ENCODE measurements at places on chromosomes 12 and 14.

DNA sequence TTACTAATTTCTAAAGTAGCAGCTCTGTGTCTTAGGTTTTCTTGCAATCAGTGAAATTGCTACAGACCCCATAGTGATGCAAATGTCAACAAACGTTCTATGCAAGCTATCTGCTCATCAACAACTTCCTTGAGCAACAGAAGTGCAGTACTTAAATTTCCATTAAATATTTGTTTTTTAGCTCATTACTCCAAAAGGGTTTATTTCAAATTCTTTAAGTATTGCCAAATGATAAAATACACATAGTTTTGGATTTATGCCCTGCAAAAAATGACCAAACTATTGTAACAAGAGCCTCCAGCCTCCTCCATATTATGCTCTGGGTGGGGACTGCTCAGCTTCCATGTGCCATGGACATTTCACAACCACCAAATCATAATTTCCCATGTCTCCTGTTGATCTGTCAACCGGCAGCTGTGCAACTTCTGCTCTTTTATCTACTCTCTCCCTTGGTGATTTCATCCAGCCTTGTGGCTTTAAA is 4.4 kb downstream of the BDKRB1 start:
- DNase-seq = peak; percentile 84

- DNase-seq = no peak
These were observed 58.6 kb downstream of the ZFP36L1 start for GRCh38 chr14:68734231-68734732.

DNA sequence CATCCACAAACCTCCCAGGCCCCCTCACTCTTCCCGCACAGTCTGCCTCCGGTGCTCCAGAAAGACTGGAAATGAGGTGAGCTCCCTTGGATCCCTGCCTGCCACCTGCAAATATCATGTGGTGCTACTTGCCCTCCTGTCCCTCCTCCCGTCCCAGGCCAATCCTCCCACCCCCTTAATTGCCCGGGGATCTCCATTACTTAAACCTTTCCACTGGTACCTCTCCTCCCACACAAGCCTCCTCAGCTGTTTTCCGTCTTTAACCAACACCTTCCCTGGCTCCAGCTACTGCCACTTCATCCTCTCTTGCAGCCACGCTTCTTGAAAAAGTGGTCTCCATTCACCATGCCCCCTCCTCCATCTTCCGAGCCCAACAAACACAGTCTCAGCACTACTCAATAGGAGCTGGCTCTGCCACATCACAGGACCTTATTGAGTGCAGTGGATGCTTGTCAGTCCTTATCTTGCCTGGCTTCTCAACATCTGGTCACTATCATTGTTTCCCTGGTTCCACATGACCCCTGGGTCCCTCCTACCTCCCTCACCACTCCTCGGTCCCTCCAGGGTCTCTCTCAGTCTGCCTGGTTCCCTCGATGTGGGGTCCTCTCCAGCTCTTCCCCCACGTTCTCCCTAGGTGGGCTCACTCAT is 11.5 kb downstream of the FAIM2 start:
- DNase-seq = no peak

GRCh38 chr12:47488888-47489287 is 216.9 kb downstream of the RPAP3 start:
- no peak for DNase-seq

GRCh38 chr12:57133916-57134315 is 5.6 kb downstream of the LRP1 start:
- DNase-seq = no peak

GRCh38 chr12:25986180-25986579 is 27.7 kb downstream of the RASSF8 start:
- DNase-seq = no peak

DNA sequence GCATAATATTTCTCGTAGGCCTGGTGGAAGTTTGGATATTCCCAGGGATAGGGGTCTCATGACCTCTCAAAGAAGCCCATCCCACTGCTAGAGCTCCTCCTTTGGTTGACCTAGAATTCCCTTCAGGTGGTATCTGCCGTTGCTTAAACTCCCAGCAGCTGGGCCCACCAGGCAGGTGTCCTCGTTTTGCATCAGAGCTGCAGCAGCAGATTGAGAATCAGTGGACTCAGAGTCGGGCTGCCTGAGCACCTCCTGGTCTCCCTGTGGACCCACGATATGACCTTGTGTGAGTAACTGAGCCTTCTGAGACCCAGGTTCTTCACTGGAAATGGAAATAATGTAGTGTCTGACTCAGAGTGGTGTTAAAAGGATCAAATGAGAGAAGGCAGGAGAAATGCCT is 132.7 kb downstream of the PAPOLA start:
- DNase-seq = no peak

- DNase-seq = no peak
These were observed 61.7 kb downstream of the RALGAPA1 start for GRCh38 chr14:35747379-35747778.

DNA sequence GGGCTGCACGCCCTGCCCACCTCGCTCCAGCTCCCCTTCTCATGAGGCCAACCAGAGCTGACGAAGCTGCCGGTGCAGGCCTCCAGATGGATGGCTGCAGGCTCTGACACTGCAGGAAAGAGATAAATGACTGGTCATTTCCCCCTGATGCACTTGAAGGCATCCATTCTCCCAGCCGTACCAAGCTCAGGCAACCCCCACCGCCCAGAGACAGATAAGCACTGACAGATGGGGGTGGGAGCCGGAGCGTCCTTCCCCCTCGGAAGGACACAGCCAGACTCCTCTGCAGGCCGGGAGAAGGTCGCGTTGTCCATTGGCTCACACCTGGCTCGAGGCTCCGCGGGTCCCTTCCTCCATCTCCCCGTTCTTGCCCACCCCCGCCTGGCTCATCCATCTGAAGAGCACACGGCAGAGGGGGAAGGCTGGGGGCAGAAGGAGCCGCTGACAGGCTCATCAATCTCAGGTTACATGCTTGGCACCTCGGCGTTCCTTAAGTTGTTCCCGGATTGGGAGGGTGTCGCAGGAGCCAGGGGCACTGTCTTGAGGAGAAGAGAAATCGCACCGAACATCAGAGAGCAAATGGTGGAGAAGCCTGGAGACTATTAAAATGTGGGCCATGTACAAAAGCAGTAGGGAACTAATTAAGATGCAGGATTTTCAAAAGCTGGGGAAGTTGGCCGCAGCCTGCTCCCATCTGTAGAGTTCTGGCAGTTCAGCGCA is 151.6 kb downstream of the DPF3 start:
- no peak for DNase-seq

- no peak for DNase-seq
These were observed 24.5 kb downstream of the WDR20 start for GRCh38 chr14:102164241-102164641.

DNA sequence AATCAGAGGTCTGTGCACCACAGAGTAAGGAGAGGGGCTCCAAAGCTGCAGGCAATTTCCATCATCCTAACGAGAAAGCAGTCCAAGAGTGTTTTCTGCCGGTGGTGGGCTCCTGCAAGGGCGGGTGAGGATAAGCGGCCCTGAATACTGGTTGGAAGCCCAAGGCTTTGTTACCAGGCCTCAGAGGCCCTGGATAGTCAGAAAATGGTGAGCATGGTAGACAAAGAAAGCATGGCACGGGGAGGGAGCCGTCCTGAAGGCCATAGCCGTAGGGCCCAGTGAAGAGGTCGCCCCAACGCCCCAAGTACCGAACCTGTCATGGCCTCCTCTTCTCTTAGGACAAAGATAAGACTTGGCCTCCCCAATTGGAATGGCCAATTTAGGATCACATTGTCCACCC is 306.6 kb upstream of the FKBP4 start:
- DNase-seq = no peak

GRCh38 chr12:126899926-126900792 is 1366.8 kb upstream of the TMEM132C start:
- DNase-seq = no peak

DNA sequence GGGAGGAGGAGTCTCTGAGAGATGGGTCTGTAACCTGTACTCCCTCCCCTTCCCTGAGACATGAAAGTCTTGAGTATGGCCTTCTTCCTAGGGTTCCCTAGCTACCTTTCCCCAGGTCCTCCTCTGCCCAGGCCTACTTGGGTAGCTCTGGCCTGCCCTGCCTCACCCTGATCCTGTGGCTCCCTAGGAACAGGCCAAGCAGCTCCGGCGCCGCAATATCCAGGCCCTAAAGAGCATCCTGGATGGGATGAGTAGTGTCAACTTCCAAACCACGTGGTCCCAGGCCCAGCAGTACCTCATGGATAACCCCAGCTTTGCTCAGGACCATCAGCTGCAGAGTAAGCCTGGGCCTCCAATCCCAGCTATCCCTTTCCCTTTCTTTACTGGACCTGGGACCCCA is 12.3 kb downstream of the PRPF40B start:
- no peak for DNase-seq

DNA sequence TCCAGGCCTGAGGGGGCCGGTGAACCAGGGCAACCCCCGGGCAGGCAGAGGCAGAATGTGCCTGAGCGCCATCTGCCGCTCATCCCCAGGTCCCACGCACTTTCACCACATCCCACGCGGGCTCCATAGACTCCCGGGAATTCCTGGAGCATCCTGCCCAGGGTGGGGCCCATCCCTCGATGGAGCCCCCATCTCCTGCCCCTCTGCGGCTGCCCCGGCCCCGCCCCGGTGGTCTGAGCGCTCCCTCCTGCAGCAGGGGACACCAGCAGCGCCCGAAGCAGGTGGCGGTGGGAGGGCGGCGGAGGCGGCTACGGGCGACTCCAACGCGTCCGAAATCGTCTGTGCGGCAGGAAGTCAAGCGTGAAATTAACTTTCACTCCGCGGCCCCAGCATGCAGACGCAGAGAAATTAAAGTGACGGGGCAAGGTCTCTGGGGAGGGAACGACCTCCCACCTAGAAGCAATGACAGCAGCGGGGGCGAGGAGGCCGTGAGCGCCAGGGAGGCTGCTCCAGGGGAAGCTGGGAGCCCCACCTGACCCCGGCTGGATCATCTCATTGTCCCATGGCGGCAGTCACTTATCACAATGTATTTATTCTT is 122.2 kb downstream of the NCOR2 start:
- DNase-seq = no peak

DNA sequence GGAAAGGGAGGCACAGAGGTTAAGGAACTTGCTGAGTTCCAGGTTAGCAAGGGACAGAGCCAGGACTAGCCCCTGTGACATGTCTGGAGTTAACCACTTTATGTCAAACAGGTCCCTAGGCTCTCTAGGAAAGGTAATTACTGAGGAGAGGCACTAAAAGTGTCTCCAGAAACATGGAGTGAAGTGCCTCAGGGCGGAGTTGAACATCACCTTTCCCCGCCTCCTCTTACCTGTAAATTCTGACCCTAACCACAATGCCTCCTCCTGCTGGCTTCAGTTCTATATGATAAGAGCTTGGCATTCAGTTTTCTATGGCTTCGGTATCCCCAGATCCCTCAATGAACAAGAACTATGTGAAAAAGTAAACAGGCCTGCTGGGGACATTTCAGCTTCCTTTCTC is 18.1 kb downstream of the RPH3A start:
- DNase-seq = no peak

- no peak for DNase-seq
These were observed 79.7 kb upstream of the REP15 start for GRCh38 chr12:27616356-27617142.

DNA sequence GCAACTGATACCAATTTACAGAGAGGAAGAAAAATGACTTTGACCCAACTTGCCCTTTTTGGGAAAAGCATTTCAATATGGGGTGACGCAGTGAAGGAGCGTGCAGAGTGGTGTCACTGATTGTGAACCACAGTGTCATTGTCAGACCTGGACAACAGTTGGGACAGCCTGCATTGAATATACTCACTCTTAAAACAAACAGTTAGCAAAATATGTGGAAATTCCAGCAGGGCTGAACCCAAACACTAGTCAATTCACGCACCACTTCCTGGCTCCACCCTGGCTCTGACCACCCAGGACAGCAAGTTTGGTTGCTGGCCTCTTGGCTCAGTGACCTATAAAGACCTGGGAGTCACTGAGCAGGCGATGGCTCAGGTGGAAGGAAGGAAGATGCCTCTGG is 61.3 kb downstream of the NOS1 start:
- DNase-seq = no peak

DNA sequence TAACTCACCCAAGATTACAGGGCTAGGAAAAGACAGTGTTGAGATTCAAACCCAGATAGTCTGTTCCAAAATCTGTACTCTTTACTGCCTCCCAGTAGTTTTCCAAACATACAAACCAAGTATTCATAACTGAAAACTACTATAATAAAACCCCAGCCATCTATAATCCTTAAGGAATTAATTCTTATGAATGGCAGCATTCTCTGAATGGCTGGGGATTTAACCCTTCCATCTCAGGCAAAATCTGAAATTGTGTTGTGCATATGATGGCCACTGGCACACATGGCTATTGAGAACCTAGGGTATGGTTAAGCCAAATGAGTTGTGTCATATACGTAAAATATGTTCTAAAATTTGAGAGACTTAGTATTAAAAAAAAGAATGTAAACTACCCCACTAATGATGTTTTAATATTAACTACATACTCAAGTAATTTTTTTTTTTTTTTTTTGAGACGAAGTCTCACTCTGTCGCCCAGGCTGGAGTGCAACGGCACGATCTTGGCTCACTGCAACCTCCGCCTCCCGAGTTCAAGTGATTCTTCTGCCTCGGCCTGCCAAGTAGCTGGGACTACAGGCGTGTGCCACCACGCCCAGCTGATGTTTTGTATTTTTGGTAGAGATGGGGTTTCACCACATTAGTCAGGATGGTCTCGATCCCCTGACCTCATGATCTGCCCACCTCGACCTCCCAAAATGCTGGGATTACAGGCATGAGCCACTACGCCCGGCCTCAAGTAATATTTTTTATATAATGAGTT is 16.7 kb downstream of the PPP1R13B start:
- no peak for DNase-seq

- DNase-seq = no peak
These were observed at the start of gene HIP1R for GRCh38 chr12:122834921-122835749. HIP1R (plus strand) TSS chr12:122835457; CDS start chr12:122835551, 94 bp downstream.

GRCh38 chr12:125351788-125352187 is 286.6 kb downstream of the AACS start:
- no peak for DNase-seq

GRCh38 chr14:77607741-77608302 is 8.6 kb downstream of the SPTLC2 start:
- DNase-seq = no peak

DNA sequence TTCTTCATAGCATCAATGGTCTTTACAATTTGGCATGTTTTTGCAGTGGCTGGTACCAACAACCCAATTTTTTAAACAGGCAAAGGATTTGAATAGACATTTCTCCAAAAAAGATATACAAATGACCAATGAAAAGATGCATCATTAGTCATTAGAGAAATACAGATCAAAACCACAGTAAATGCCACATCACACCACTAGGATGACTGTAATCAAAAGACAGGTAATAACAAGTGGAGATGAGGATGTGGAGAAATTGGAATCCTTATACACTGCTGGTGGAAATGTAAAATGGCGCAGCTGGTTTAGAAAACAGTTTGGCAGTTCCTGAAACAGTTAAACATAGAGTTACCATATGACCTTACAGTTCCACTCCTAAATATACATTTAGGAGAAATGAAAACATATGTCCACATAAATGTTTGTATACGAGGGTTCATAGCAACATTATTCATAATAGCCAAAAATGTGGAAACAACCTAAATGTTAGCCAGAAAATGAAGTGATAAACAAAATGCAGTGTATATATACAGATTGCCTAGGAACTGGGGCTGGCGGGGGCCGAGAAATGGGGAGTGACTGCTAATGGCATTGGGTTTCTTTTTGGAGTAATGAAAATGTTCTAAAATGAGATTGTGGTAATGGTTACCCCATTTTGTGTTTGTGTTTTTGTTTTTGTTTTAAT is 55.2 kb downstream of the TGFB3 start:
- DNase-seq = no peak

- DNase-seq = no peak
These were observed 17.5 kb downstream of the WDR89 start for GRCh38 chr14:63624203-63624602.
